ENCODE measurements at places on chromosomes 3 and 15.

GRCh38 chr3:149162007-149162406 lies 32.6 kb downstream of the HPS3 start:
- DNase-seq: no peak

DNA sequence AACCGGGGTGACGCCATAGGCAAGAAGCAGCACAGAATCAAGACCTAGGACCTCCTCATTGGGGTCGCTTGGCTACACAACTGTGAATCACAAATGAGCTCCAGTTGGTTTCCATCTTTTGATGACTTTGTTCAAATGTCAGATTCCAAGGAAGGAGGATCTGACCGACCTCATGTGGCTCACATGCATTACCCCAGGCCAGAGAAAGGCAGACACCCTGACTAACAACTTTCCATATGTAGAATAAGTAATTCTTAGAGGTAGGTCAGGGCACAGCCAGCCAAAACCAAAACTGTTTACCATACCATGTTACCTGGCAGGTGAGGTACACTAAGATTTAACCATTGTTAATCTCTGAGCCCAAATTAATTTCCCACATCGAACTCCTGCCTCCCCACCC lies 96.5 kb downstream of the CCNL1 start:
- DNase-seq: no peak

- DNase-seq: no peak
Measured at GRCh38 chr3:139439278-139439677, 37.0 kb downstream of the RBP2 start.

DNA sequence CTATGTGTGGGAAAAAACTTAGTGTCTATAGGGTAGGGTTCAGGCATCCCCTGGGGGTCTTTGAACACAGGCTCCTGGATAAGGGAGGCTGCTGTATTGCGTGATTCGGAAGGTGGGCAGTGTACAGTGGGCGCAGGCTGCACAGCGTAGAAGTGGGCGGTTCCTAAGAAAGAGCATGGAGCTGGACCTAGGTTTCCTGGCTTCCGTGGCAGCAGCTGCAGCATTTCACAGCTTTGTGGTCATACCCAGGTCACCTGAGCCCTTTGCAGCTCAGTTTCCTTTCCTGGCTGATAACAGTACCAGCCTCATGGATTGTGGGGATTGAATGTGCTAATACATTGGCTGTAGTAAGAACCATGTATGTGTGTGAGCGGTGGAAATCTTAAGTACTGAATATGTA lies 22.2 kb downstream of the CFAP100 start:
- no peak for DNase-seq

- DNase-seq: no peak
Measured at GRCh38 chr3:188559856-188560255, 405.9 kb downstream of the LPP start.

DNA sequence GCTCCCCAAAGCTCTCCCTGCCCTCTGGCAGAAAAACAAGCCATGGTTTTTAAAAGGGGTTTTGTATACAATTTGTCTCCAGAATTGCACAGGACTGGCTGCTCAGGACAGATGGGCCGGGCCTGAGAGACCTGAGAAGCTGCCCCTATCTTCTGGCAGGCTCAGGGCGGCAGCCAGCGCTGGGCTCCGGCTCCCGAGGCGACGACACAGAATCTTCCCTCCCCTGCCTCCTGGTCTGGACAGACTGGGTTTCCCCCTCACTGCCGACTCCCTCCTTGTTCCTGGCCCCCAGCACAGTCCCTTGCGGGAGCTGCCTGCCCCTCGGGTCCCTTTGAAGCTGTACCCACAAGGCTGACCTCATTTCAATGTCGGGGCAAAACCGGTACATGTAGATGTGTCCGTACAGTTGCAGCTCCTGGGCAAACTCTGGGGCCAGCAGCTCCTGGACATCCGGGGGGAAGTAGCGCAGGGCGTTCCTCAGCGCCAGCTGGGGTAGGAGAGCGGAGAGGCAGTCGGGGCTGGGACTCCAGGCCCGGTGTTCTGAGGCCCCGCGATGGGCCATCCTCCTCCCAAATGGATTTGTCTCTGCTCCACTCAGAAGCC lies 7.2 kb downstream of the UROC1 start:
- no peak for DNase-seq

DNA sequence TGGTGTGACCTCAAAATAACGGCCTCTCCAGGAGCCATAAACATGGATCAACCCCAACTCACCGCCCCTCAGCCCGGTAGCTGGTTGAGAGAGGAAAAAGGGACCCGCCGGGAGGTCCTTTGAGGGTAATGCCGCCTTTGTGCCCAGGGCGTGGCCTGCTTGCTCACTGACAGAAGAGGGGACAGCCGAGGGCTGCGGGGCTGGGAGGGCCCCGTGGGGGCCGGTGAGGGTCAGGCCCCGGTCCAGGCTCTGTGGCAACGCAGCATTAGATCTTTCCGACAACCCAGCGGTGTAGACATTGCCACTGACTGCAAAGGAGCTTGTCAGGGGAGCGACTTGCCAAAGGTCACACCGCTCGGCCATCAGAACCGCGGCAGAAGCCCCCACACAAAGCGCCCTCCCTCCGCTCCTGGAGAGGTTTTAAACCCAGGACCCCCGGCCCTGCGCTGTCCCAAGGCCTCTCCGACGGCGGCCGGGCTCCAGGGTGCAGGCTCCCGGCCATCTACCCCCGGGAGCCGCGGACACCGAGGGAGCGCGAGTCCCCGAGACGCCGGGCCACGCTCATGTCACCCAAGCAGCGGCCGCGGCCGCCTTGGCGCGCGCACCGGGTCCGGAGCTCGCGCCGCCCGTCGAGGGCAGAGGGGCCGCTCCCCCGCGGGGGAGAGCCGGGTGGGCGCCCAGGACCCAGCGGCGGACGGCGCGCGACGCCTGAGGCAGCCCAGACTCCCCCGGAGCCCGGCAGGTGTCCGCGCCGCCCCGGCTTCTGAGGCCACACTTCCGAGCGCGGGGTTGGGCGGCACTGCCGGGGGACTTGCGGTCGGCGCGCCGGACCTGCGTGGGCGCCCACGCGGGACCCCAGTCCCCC lies 975 bp downstream of the PCSK6 start:
- peak; percentile 63 for DNase-seq

DNA sequence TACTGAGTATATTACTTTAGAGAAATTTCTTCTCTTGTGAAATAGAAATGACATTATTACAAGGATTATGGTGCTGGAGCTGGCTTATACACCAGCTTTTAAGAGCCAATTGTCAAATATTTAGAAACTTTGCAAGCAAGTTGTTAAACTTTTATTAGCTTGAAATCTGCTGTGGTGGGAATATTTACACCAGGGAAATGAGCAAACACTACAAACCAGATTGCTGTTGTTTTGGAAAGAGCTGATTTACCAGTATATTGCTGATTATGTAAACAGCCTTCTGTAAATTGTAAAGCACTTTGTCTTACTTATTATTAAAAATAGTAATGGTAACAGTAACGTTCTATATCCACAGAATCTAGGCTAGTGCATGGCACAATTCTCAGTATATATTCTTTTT lies 61.5 kb downstream of the MAP3K13 start:
- no peak for DNase-seq

DNA sequence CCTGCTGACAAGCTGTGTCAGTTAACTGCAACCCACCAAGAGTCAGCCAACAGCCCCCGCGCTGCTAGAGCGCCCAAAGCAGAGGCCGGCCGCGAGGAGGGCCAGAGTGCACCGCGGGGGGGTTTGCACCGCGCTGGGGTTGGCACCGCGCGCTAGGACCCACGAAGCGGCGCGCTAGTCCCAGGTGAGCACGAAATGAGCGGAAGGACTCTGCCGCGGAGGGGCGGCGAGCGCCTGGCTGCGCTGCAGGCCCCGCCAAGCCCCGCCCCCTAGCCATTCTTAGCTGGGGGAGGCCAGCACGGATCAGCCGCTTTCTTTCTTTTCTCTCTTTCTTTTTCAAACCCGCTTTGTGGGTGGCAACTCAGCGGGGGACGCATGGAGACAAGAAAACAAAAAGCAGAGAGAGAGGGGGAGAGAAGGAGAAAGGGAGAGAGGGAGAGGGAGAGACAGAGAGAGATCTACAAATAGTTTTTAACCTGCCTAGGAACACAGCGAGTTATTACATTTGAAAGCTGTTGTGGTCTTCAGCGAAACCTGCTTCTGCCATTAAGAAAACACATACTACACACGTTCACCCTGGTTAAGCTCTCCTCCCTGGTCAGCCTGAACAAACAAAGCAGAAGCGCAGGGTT lies 6.9 kb upstream of the FOXB1 start:
- DNase-seq: peak; percentile 94

- no peak for DNase-seq
Measured at GRCh38 chr3:157082305-157082982, 77.5 kb downstream of the CCNL1 start.

GRCh38 chr3:99504258-99504657 lies 134.1 kb upstream of the COL8A1 start:
- DNase-seq: no peak

All from endodermal cell (in vitro differentiated cells).